ENCODE measurements at places on chromosomes 6 and 20.
A peak's percentile ranks its signal among the peaks of the same experiment; 100 is the strongest.

GRCh38 chr6:3977875-3978711 is 100.8 kb downstream of the FAM217A start:
- DNase-seq = peak; percentile 62

DNA sequence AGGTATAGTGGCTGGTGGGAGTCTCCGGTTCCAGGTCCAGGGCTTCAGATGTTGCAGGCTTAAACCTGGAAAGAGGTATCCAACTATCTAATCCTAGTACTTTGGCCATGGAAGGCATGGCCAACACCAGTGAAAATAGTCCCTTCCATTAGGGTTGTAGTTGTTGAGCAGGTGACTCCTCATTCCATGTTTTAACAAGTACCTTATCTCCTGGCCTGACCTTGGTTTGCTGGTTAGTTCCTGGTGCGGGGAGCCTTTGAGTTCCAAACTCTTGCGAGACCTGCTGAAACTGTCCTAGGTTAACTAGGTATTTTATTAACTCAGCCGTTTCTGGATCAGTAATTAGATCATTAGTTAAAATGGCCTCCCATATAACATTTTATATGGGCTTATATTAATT is 165.1 kb upstream of the PROKR2 start:
- no peak for DNase-seq

GRCh38 chr6:142987490-142987889 is 42.5 kb upstream of the HIVEP2 start:
- DNase-seq = no peak

DNA sequence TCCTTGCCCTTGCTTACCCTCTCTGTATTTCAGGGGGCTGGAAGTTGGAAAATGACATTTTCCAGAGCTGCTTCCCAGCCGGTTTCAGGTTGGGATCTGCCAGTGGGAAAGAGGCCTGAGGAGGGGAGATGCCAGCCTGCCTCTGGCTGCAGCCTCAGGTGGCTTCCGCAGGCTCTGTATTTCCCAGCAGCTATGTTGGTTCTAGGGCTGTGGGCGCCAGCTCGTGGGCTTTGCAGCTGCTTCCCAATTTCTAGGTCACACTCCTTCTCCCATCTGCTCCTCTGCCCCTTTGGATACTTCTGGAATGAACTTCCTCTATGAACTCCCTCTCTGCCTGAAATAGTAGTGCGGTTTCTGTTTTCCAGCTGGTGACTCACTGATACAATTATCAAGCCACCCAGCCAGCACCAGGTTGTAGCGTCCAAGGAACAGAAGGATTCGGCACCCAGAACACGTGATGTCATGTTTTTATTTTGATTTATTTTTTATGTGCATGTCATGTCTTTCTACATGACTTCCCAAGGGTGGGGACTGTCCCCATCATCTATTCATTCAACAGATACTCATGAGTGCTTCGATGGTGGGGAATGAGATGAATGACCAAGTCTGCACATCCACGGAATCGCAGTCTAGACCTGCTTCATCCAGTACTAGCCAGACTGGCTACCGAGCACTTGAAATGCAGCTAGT is 38.0 kb downstream of the TGM2 start:
- DNase-seq = no peak

DNA sequence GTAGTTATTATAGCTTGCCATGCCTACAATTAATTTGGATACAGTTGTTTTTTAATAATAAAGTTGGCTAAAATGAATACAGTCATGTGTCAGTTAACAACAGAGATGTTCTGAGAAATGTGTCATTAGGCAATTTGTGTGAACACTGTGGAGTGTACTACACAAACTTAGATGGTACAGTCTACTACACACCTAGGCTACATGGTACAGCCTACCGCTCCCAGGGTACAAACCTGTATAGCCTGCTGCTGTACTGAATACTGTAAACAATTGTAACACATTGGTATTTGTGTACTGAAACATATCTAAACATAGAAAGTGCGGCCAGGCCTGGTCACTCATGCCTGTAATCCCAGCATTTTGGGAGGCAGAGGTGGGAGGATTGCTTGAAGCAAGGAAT is 50.2 kb downstream of the MYLIP start:
- DNase-seq = no peak

DNA sequence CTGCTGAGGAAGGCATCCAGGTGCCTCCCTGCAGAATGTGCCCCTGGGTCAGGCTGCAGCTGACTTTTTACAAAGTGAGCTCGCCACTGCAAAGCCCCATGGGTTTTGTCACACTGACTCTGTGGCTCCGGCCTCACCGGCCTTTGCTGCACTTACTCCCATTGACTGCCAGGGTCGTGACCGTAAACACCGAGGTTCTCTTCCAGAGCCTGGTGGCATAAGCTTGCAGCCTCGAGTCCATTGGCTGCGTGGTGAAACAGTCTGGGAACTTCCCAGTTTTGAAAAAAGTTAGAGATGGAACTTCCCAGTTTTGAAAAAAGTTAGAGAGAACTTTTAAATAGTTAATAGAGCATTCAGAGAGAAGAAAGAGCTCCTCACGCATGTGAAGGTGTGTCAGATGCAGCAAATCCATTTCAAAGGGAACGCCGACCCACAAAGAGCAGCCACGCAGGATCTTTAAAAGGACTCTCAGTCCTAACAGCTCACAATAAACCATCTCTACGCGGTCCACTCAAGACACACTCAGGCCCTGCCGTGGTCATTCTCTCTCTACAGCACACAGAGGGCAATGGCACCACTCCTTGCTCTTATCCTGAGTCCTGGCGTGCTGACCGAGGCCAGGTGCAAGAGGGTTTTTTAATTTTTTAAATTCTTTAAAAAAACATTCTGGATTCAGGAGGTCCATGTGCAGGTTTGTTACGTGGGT is 12.8 kb downstream of the RAMACL start:
- no peak for DNase-seq

DNA sequence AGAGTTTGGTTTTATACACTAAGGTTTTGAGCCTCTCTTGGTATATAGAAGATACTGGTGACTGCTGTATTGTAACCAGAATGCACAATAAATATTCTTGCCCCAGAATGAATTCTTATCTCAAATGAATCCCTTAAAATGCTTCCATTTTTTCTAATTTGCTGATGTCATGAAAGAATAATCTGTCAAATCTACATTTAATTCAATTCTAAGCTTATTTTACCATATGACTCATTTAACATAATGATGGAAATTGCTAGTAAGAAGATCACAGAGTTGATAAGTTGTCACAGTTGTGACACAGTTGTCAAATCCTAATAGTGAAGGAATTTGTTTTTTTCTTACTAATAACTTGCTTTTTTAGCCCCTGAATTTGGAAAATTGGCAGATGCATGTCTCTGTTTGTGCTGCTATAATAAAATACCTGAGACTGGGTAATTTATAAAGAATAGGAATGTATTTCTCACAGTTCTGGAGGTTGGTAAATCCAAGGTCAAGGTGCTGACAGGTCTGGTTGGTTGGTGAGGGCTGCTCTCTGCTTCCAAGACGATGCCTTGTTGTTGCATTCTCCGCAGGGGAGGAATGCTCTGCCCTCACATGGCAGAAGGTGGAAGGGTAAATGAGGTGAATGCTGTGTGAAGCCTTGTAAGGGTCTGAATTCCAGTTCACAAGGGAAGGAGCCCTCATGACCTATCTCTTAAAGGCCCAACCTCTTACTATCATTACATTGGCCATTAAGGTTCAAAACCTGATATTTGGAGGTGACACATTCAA is 4.7 kb downstream of the ECT2L start:
- no peak for DNase-seq

DNA sequence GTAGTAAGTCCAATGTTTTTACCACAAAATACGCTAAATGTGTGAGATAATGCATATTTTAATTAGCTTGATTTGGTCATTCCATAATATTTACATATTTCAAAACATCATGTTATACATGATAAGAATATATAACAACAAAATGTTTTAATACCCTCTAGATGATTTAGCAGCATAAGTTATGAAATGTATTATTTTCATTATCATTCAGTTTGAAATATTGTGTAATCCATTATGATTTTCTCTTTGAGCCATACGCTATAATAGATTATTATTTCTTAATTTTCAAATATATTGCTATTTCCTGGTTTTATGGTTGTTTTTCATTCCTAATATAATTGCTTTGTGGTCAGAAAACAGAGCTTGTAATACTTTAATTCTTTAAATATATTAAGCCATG is 163.3 kb upstream of the KCNQ5 start:
- DNase-seq = no peak

GRCh38 chr6:99151634-99152346 is 197.7 kb downstream of the FAXC start:
- peak; percentile 18 for DNase-seq

GRCh38 chr6:46338131-46338530 is 153.1 kb downstream of the RCAN2 start:
- DNase-seq = no peak

DNA sequence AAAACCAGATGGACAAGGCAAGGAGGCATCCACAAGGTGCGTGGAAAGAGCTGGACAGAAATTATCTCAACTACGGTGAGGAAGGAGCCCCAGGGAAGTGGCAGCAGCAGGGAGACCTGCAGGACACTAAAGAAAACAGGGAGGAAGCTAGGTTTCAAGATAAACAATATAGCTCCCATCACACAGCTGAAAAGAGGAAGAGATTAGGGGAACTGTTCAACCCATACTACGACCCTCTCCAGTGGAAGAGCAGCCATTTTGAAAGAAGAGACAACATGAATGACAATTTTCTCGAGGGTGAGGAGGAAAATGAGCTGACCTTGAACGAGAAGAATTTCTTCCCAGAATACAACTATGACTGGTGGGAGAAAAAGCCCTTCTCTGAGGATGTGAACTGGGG is 26.8 kb downstream of the TRMT6 start:
- DNase-seq = no peak

GRCh38 chr20:11832851-11833250 is 84.8 kb upstream of the BTBD3 start:
- DNase-seq = no peak

- DNase-seq = no peak
Measured at GRCh38 chr6:74410630-74411029, 714.6 kb downstream of the CD109 start.

- DNase-seq = no peak
Measured at GRCh38 chr6:10166031-10166430, 248.8 kb downstream of the TFAP2A start.
